ENCODE measurements at places on chromosomes 1 and 21.
A peak's percentile ranks its signal among the peaks of the same experiment; 100 is the strongest.

DNA sequence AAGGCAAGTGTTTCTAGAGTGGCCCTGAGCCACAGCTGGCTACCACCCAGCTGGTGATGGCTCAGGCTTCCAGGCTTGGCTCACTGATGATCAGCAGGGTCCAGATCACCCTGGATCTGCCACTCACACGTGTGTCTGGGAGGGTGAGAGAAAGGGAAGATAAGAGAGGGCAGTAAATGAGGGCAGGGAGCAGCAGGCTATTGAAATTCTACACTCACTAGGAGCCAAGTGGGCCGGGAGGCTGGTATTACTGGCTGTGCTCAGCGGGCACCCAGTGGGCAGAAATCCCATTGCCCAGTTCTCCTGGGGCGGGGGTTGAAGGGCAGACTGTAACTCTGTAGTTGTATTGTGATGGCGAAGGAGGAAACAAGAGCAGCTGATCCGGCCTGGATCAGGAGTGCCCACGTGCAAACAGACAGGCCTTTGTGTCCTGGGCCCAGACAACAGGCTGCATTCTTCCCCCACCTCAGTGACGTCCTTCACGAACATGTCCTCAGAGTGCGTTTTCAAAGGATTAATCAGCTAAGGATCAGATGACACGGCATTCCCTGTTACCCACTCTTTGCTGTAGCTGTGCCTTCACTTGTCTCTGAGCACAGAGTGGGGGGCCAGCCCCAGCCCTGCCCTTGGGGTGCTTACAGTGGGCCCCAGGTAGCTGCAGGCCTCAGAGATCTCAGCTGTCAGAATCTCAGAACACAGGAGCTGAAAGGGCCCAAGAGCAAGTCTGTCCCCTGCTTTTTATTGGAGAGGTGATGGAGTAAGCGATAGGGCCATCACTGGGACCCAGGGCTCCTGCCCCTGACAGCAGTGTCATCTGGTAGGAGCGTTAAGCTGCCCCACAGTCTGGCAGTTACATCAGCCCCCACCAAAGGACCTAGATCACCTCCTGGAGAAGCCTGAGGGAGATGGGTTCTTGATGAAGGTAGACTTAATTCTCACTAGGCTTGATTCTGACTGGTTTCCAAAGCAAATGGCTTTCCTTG lies 60.5 kb downstream of the ATP1A1 start:
- DNase-seq = no peak

- DNase-seq = no peak
These were observed 9.4 kb downstream of the ATAD3A start for GRCh38 chr1:1521331-1521730.

DNA sequence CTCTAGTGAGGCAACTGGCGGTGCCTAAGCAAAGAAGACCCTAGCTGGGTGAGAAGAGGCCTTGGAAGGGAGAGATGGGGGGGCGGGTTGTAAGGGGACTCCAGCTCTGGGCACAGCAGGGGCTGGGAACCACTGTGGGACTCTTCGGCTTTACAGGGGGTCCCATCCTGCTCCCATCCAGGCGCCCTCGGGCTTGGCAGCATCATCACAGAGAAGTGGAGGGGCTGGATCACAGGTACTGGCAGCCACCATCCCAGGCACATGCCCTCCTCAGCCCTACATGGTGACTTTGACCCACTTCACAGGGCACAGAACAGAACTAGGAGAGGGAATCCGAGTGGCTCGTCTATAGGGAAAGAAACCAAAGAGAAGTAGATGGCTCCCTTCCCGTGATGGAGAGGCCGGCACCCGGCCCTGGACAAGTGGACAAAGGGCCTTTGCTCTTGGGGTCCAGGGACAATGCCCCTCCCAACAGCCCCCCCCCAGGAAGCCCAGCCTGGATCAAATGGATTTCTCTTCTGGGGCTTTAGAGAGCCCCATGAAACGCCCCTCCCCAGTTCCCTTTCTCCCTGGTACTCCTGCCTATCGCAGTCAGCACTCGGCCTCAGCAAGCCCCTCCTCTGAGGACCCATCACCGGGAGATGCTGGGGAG lies 54.0 kb upstream of the ECE1 start:
- no peak for DNase-seq

GRCh38 chr21:44726826-44727225 lies 15.5 kb upstream of the TSPEAR start:
- no peak for DNase-seq

GRCh38 chr1:975896-976683 lies 5.8 kb downstream of the PERM1 start:
- DNase-seq = peak; percentile 90

DNA sequence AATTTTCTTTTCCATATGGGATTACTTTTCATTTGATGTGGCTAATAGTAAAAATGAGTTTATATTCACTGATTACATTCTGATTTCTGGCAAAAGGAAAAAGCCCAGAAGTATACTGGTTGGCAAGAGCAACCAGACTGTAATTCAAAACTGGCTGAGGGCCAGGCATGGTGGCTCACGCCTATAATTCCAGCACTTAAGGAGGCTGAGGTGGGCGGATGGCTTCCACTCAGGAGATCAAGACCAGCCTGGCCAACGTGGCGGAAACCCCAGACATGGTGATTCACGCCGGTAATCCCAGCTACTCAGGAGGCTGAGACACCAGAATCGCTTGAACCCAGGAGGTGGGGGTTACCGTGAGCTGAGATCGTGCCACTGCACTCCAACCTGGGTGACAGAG lies 14.5 kb downstream of the SYT11 start:
- DNase-seq = no peak

- peak; percentile 89 for DNase-seq
These were observed 9.5 kb upstream of the PADI3 start for GRCh38 chr1:17239420-17239819.

DNA sequence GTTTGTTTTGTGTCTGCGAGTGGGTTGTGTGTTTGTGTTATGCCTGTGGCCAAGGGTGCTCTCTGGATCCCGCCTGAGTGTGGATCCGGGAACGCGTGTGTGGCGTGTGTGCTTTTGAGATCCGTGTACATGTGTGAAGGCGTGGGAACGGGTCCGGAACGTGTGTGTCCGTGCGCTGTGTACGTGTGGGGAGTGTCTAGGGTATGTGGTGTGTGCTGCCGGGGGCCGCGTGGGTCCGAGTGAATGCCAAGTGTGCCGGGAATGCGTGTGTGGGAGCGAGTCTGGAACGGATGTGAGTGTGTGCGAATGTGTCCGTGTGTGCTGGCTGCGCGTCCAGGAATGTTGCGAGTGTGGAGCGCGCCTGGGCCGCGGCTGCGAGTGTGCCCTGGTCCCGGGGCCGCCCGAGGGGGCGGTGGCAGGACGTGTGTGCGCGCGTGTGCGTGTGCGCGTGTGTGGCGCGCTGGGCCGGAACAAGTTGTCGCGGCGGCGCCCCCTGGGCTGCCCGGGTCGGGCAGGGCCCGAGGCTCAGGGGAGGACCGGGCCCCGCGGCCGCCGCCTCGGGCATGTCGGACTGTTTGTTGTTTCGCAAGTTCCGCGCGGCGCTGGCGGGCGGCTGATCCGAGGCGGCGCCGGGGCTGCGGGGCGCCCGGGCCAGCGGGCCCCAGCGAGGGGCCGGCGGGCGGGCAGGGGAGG lies 953 bp downstream of the PTPRU start:
- DNase-seq = peak; percentile 74

DNA sequence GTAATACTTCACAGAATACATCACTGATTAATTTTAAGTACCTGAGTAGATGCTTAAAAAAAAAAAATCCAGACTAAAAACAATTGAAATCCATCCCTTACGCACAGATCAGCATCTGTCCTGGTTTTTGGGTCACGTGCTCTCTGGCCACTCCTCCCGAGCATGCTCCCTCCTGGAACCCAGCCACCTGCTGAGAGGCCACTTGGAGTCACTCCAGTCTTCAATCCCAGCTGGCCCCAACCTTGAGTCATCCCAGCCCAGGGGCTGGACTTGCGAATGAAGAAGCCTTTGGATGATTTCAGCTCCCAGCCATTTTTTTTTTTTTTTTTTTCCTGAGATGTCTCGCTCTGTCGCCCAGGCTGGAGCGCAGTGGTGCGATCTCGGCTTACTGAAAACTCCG lies 8.9 kb downstream of the MAP1LC3C start:
- peak; percentile 75 for DNase-seq

GRCh38 chr1:46117810-46118494 lies 14.5 kb downstream of the PIK3R3 start:
- no peak for DNase-seq

GRCh38 chr21:26614251-26614650 lies 41.2 kb upstream of the CYYR1 start:
- DNase-seq = no peak

GRCh38 chr1:193070942-193071341 lies 11.5 kb downstream of the RO60 start:
- no peak for DNase-seq
